ENCODE measurements at places on chromosomes 4 and X. TPM values are rescaled to one million over a fixed set of nuclear protein-coding genes. Genes with fewer than 3 reads are reported as not detected.

The CTAG1B gene
- total RNA-seq, result not detected

The PRAF2 gene
- total RNA-seq, result 5.4 TPM

The GPRASP1 gene
- total RNA-seq, result 4.3 TPM

GRCh38 chrX:124240422-124240821 is 92.0 kb upstream of the TEX13D start:
- no peaks in the 10 kb centered on the region for H3K36me3 ChIP-seq
- H3K4me3 ChIP-seq, result no peak overlapping the region
- H3K27me3 ChIP-seq, result no peaks in the 10 kb centered on the region
- no peak overlapping the region for H3K27ac ChIP-seq

DNA sequence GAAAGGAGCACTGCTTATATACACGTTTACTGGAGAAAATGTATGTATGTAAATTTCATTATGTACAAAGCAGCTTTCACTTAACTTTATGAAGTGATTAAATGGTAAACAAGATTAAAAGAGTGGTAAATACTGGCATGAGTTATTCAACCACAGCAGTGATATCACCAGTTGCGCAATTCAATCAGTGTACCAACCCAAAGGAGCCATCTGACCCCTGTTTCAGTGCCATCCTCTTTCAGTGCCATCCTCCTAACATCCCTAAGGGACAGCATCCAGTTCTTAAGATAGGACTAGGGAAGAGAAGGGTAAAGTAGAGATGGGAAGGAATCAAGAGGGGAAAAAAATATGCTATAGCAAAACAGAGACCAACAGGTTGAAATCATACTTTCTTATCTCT is 16.2 kb downstream of the HPF1 start:
- no peak overlapping the region for H3K27ac ChIP-seq
- H3K4me1 ChIP-seq, result no peaks in the 10 kb centered on the region
- no peak overlapping the region for H3K4me3 ChIP-seq
- DNase-seq, result no peak

GRCh38 chr4:185242749-185243533 is 33.5 kb downstream of the SNX25 start:
- no peaks in the 10 kb centered on the region for H3K36me3 ChIP-seq
- H3K4me1 ChIP-seq, result peaks cover 6% of the 10 kb centered on the region
- no peak overlapping the region for H3K27ac ChIP-seq
- H3K27me3 ChIP-seq, result no peaks in the 10 kb centered on the region
